DMS79 treated with DMSO at 0.1 percent for 48 hours (cell line): ENCODE measurements at places on chromosomes 11 and 22.

- DNase-seq = no peak
Measured at GRCh38 chr22:23549198-23549595, 30.9 kb downstream of the IGLL1 start.

GRCh38 chr11:69122630-69123431 lies 32.9 kb upstream of the SMIM38 start:
- no peak for DNase-seq

DNA sequence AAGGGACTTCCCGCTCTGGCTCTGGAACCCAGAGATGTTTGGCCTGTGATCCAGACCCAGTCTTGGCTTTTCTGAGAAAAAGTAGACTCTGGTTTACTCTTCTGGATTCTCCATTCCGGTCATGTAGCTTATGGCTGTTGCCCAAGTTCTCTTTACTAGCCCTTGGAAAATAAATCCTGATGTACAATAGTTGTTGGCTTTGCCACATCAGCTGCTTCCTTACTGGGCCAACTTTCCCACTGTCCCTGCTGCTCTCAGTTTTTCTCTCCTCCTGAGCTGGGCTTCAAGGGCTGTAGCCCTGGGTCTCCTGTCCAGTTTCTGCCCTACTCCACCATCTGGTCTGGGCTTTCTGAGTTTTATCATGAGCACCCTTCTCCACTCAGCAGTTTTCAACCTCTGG lies 12.5 kb downstream of the PATZ1 start:
- DNase-seq = no peak

DNA sequence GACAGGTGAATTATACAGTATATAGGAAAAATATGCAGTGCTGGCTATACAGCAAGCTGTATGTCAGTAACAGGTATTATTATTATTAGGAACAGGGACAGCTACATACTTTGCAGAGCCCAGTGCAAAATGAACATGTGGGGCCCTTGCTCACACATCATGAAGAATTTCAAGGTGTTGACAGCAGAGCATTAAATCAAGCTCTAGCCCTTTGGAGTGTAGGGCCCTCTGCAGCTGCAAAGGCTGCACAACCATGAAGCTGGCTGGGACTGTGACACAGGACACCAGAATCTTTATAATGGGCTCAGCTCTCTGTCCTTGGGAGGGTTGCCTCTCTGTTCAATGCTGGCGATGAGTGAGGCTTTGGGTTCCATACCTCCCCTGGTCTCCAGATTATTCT lies 44.9 kb upstream of the DAGLA start:
- DNase-seq = no peak

DNA sequence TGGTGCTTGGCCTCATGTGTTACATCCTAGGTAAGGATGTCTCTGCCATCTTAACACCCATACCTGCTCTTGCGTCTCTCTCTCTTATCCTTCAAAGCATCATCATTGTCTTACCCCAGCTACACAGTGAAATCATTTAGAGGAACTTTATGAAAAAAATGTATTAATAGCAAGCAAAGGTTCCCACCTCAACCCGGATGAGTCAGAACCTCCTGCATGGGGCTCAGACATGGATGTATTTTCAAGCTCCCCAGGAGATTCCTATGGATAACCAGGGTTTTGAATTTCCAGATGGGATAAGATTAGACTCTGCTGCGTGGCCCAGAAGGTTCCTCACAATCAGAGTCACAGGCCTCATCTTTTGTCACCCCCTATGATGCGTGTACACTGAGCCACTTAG lies 89.1 kb upstream of the NNMT start:
- no peak for DNase-seq

DNA sequence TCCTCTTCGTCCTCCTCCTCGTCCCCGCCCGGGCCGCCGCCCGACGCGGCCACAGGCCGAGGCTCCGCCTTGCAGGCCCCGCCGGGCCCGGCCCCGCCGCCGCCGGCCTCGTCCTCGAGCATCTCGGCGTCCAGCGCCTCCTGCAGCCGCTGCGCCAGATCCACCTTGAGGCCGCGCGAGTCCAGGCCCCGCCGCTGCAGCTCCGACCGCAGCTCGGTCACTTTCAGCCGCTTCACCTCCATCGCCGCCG lies 417 bp downstream of the HNRNPUL2 start:
- no peak for DNase-seq

DNA sequence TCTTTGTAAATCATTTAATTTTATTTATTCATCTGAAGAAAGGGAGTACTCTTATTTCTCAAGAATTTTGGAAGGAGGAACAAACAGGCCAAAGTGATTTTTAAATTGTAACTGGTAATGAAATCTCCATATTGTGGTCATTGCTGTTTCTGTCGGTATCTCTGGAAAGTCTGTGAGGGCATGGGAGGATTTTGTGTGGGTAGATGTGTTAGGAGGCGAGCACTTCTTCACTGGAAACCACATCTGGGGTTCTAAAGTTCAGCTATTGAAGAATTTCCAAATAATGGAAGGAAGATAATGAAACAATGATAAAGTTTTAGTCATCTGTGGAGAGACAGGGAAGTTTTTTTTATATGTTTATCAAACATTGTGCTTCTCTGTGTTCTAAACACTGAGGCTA lies 6.6 kb downstream of the TRIM34 start:
- DNase-seq = no peak

DNA sequence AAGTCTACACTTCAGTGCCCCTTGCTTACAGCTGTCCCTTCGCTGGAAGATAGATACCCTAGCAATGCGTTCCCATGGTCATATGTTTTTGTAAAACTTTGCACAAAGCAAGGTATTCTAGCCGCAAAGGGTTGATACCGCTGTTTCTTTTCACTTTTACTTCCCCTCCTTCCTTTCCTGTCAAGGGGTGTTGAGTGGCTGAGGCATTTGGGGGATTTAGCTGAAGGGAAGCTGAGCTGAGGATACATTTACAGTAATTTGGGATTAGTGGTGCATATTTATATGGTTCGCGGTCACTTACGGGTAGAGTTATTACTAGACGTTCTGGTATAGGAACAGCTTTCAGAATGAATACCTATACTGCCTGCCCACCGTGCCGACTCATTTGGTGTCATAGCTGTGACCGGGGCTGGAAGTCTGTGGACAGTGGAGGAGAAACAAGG lies 86.9 kb upstream of the WNT11 start:
- DNase-seq = no peak

DNA sequence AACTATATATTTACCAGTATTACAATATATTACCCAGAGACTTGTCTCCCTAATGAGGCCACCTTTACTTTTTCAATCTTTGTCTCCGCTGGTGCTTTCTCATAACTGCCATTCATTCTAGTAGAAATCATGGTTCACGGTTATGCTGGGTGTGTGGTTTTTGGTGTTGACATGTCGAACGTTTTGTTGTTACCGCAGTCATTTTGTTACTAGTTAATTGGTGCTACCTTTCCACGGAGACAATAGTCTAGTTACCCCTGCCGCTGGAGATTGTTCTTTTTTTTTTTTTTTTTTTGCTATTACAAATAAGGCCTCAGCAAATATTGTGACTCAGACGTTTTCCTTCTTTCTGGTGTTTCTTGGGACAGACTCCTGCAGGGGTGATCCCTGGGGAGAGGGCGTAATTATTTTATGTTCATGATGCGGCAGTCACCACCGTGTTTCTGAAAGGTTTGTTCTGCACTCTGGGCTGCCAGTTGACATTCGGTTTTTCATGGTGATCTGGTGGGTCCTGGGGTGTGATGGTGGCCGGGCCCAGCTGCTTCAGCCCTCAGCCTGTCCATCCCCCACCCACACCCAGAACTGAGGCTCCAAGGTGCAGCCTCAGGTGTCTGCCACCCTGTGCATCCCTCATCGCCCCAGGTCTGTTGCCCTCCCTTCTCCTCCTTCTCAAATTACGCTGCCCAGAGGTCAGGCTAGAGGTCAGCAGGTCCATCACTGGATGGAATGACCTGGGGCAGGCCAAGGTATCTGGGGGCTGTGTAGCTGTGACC lies 28.6 kb downstream of the LRP5 start:
- no peak for DNase-seq

DNA sequence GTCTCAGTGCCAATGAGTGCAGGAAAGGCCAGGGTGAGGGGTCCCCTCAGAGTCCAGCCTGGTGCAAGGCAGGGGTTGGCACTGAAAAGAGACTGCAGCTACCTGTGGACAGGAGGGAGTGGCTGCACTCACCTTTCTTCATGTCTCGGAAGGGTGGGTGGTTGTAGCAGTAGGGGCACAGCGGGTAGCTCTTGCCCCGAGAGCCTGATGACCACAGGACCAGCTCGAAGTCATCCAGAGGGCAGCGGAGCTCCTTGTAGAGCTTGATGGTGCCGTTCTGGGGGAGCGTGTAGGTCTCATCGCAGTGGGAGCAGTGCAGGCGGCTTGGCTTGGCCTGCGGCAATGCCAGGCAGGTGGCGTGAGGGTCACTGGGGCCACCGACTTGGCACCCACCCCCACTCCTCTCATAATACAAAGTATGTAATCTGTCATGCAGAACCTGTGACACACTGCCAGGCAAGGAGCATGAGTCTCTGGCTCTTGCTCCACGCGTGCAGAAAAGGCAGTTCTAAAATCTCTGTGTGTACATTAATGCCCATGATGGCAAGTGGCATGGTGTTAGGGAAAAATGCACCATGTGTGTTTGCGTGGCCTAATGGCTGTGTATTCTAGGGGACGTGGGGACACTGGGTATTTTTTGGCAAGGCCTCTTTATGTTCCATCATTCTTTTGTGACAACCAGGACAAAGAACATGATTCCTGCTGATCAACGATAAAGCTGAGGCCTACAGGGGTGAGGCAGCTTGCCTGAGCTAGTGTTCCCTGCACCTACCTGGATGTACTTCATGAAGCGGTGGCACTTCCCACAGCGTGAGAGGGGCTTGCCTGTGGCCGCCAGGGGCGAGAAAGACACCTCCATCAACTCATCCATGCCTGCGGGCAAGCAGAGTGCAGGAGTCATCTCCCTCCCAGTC lies 6.0 kb upstream of the PPM1F start:
- DNase-seq = no peak

- no peak for DNase-seq
Measured at GRCh38 chr11:65616575-65617001, 1.0 kb downstream of the PCNX3 start.

GRCh38 chr11:92880381-92880780 lies 89.1 kb upstream of the MTNR1B start:
- no peak for DNase-seq

DNA sequence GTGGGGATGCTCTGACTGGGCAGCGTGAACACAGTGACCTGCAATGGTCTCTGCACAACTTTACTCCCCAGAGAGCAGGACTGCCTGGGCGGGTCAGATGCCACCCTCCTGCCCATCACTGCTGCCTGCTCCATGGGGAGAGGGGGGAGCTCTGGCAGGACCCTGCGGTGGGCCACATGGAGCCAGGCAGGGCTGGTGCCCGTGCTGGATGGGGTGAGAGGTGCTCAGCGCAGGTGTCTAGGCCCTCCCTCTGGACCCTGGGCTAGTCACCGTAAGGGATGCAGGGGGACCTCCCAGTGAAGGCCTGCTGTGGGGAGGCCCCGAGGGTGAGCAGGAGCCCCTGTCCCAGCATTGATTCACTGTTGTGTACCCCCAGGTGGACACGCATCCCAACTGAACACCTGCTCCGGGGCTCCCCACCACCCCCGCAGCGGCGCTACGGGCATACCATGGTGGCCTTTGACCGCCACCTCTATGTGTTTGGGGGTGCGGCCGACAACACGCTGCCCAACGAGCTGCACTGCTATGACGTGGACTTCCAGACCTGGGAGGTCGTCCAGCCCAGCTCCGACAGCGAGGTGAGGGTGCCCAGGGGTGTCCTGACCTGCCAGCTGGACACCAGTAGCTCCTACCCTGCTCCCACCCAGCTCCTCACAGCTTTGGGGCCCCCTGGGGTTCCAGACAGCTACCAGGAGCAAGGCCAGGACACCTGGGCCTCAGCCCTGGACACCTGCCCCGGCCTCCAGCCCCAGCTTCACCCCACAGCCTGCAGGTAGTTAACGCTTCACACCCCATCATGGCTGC lies 9.4 kb downstream of the LZTR1 start:
- DNase-seq = no peak

GRCh38 chr11:134254433-134255183 lies 1.2 kb downstream of the ACAD8 start:
- no peak for DNase-seq

DNA sequence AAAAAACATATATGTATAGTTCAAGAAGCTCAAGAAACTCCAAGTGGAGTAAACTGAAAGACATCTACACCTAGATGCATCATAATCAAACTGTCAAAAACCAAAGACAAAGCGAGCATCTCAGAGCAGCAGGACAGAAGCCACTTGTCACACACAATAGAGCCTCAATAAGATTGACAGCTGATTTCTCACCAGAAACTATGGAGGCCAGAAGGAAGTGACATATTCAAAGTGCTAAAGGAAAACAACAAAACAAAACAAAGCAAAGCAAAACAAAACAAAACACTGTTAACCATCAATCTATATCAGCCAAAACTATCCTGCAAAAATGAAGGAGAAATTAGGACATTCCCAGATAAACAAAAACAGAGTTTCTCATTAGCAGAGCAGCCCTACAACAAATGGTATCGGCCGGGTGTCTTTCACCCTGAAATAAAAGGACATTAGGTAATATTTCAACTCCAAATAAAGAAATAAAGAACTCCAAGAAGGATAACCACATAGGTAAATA lies 65.8 kb upstream of the SEPTIN5 start:
- no peak for DNase-seq

DNA sequence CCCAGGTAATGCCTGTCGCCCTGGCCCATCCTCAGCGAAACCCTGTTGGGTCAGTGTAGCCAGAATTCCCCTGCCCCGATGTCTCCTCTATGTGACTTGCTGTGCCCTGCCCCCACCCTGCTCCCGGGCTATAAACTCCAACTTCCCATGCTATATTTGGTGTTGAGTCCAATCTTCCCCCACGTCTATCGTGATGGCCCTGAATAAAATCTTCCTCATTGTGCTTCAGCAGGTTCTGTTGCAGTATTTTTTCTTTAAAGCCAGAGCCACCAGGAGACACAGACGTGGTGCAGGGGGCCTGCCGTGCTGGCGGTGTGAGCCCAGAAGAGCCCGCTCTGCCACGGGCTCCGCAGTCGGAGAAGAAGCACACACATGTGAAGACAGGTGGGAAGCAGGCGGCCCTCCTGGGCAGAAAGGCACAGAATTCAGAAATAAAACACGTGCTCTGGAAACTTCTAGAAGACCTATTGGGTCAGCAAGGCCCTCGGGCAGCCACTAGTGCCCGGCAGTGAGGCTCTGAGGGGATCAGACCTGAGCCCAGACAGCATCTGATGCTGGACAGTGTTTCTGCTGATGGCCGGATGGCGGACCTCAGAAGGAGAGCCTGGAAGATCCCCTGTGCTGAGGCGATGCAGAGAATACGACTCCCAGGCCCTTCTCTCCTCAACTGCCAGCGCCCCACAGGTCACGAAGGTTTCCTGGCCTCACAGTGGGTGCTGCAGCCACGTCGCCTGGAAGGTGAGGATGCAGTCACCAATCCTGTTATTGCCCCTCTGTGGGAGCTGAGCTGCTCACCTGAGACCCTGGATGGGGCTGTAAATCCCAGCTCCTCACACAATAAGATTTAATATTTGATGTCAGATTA lies 501.9 kb downstream of the BRD1 start:
- no peak for DNase-seq

GRCh38 chr11:100208207-100208606 lies 478.9 kb upstream of the ARHGAP42 start:
- no peak for DNase-seq

GRCh38 chr11:17473071-17473744 lies 3.4 kb downstream of the ABCC8 start:
- no peak for DNase-seq

- DNase-seq = no peak
Measured at GRCh38 chr11:30172883-30173311, 57.9 kb upstream of the FSHB start.
